ENCODE measurements at places on chromosomes 4 and X.

DNA sequence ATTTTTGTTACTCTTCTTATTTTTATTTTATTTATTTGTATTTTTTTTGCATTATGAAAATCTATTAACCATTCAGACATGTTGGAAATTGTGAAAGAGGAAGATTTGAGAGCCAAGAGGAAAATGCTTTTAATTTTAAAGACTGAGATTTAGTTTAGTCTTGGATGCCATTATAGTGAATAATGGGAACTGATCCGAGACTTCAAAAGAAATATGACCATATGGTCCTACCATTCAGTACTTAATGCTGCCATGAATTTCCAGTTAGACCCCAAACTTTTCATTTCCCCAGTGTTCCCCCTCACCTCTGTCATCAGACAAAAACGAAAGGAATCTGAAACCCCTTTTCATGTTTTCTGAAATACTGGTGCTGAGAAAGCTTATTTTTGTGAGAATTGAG, 95.5 kb downstream of the TENM3 start:
- no peak for DNase-seq

DNA sequence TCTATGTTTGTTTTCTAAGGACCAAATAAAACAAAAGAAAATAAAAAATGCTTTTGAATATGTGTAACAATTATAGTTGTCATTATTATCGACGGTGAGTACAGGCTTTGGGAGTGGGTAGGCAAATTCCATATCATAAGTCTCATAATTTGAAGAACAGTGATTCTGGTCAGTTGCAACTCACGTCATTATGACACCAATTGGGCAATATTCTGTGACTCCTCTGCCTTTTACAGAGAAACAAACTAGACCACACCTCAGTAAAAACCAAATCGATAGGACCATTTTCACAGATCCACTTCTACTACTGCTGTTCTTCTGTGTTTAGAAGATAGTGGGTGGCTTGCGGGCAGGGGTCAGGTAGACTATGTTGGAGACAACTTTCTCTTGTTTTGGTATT, 250.1 kb downstream of the C4orf33 start:
- no peak for DNase-seq

DNA sequence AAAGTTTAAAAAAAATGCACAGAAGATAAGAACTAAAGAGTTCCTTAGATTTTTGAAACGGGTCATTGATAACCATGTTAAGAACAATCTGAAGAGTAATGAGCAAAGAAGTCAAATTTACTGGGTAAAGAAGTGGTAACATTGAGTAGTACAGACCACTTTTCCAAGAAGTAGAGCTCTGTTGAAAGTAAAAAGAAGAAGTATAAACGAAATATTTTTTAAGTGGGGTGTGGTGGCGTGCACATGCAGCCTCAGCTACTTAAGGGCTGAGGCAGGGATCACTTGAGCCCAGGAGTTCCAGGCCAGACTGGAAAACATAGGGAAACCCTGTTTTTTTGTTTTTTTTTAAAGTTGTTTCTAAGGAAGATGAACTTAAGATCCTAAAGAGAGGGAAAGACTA, 68.5 kb downstream of the UBA6 start:
- no peak for DNase-seq

DNA sequence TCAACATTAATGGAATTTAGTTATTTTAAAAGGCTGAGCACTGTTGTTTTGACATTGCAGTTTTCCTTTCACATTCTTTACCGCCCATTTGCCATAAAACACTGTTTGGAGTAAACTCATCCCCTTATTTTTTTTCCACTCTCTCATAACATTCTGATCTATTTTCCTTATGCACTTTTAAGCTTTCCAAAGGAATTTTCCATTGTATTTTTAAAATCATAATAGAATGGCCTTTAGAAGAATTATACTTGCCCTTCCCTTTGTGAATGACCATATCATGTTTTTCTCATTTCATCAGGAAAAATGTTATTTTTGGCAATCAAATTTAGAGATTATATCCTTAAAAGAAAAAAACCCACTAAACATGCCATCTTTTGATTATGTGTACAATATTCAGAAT, 1074.2 kb downstream of the STIM2 start:
- DNase-seq, result no peak

- no peak for DNase-seq
Observed at GRCh38 chrX:127552571-127552970, 499.6 kb downstream of the ACTRT1 start.

GRCh38 chr4:94595880-94596483, 144.2 kb downstream of the PDLIM5 start:
- DNase-seq, result no peak

GRCh38 chrX:154967603-154968002, 54.9 kb downstream of the F8 start:
- DNase-seq, result no peak

DNA sequence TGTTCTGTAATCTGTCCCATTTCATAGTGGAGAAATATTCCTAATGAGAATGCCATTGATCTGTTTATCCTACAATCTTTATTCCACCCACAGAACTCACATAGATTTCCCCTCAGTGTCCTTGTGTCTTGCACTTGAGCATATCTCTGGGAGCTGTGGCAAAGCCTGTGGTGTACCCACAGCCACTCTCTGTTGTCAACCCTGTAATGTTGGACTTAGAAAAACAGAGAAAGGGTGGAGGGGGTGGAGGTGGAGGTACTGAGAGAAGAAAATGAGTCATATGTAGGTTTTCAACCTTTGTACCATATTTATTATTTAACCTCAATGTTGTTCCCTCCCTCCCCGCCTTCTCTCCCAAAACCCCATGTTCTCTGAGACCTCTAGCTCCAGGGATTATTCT, 46.9 kb upstream of the TLL1 start:
- DNase-seq, result no peak

- no peak for DNase-seq
Observed at GRCh38 chr4:2341261-2341841, 77.1 kb downstream of the ZFYVE28 start.

- DNase-seq, result no peak
Observed at GRCh38 chr4:7167706-7168105, 24.6 kb upstream of the SORCS2 start.

- DNase-seq, result peak; percentile 65
Observed at GRCh38 chrX:41334363-41335197, 618 bp downstream of the DDX3X start.

- no peak for DNase-seq
Observed at GRCh38 chr4:8035371-8035780, 95.7 kb upstream of the AFAP1 start.

DNA sequence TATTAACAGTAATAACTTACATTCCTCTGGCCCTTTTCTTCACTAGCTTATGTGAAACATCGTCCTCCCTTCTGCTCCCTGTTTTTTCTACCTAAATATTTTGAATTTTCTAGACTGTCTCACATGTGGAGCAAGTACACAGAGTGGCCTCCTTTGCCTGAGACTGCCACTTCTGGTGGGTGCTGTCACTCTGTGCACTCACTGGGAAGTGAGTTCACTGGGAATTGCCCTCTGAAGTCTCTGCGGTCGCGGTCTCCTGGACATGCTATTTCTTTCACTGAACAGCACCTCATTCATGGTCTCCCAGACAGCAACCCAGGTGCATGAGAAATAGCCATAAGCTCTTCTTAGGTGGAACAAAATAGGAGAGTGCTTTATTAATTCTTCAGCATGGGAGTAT, 1179.7 kb upstream of the ADGRL3 start:
- DNase-seq, result no peak

GRCh38 chrX:131646106-131646505, 102.2 kb downstream of the OR13H1 start:
- no peak for DNase-seq

Measured in stimulated activated CD4-positive, alpha-beta T cell treated with anti-CD3 and anti-CD28 coated beads, Interleukin-12 subunit alpha, Interleukin-12 subunit beta, amount 100 ng/mL, for 4 hours (primary cell).